ENCODE measurements at places on chromosomes 6 and 20. TPM values are rescaled to one million over a fixed set of nuclear protein-coding genes. Genes with fewer than 3 reads are reported as not detected.

DNA sequence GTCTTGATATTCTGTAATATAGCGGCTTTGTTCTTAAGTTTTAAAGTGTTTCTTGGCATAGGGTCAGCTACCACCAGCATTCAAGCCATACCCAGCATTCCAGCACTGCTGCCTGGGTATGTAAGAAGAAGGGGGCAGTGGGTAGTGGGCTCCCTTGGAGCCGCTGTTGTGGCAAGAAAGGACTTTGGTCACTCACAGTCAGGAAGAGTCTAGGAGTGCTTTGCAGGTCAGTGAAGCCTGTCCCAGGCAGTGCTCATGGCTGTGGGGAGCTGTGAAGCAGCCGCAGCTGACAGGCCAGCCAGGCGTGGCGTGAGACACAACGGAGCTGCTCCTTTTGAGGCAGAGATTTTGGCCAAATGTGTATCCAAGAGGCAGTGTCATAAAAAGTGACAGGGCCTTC is 512.0 kb downstream of the CDKAL1 start:
- DNase-seq = no peak

DNA sequence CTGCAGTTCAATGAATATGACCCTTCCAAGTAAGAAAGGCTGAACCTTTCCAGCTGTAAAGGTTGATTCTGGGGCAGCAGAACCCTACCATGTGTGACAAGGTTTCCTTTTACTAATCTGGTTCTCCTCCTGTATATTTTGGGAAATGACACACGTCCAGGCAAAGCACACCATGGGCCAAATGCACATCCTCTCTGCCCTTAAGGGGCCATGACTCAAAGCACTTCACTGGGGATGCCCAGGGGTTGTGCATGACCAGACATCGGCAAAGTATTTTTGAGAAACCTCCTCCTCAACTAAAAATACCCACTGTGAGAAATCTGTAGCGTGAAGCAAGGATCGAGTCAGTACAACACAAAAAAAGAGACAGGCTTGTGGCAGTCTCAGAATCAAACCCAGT is 174.7 kb downstream of the BACH2 start:
- DNase-seq = no peak

Gene ARMH2
- not detected for total RNA-seq

Gene ZNF334
- total RNA-seq = 13.6 TPM

- DNase-seq = no peak
Observed at GRCh38 chr20:32162351-32162750, 45.2 kb downstream of the PLAGL2 start.

Gene ZC2HC1B
- 0.31 TPM for total RNA-seq

Gene GUCA1A
- total RNA-seq = 2.2 TPM

- DNase-seq = no peak
Observed at GRCh38 chr6:147986846-147987245, 355.8 kb upstream of the SASH1 start.

DNA sequence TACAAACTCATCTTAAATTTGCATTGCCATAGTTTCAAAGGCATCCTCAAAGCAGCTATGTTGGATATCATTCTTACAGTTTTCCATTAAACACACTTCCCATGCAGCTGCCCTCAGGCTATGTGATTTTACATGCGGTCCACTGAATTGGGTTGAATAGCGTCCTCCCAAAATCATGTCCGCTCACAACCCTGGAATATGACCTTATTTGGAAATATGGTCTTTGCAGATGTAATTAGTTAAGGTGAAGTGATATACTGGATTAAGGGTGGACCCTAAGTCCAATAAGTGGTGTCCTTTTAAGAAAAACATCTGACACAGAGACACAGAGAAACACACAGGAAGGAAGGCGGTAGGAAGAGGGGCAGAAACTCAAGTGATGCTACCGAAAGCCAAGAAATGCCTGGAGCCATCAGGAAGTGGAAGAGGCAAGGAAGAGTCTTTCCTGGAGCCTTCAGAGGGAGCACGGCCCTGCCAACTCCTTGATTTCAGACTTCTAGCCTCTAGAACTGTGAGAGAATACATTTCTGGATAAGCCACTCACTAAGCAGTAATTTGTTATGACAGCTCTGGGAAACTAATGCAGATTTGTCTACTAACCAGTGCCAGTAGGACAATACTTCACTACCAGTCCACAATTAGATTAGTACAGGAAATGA is 42.7 kb upstream of the NHSL1 start:
- no peak for DNase-seq

DNA sequence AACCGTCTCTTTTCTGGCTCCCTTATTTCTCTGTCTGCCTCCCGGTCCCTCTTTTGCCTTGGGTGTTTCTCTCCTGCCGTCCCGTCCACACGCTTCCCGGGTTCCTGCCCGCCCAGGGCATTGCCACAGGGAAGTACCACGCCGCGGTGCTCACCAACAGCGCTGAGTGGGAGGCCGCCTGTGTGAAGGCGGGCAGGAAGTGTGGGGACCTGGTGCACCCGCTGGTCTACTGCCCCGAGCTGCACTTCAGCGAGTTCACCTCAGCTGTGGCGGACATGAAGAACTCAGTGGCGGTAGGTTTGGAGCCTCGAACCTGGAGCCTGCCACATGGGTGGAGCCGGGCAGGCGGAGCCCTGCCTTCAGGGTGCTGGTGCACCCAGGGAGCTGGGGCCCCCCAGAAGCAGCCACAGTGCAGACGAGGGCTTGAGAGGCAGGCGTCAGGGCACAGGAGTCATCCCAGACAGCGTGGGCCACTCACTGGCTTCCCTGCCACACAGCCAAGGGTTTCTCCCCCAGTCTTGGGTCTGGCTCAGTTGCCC is 21.3 kb downstream of the NPEPL1 start:
- DNase-seq = no peak

DNA sequence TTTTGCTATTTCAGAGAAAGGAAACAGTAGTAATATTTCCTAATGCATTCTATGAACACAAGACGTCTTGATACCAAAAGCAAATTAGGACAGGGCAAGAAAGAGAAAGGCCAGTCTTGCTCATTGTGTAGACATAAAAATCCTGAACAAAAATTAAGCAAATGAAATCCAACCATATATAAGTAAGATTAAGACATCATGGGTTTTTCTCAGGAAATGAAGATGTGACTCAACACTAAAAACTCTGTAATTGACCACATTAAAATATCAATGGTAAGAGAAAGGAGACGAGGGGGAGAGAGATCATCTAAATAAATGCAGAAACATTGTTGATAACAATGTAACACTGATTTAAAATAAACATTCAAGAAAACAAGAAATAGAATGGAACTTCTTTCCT is 205.4 kb downstream of the SOD2 start:
- DNase-seq = no peak

Gene KATNA1
- 28.5 TPM for total RNA-seq

DNA sequence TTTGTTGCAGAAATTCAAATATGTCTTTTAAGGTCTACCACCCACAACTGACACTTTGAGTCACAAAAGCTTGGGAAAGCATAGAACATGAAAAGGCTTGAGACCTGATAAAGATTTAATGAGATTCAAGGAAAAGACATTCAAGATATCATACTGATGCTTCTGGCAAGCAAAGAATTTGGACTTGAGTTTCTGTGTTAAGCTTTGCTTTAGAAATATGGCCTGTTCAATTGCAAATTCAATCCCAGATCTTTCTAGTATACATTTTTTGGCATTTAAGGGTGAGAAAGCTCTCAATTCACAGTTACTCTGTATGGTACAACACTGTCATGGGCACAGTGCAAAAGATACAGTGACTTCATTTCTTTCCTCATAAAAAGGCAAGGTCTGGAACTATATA is 38.9 kb upstream of the LAMP5 start:
- no peak for DNase-seq

- no peak for DNase-seq
Observed at GRCh38 chr6:16700202-16700915, 60.9 kb downstream of the ATXN1 start.

- no peak for DNase-seq
Observed at GRCh38 chr6:21107796-21108195, 485.8 kb upstream of the SOX4 start.

Gene BTN1A1
- not detected for total RNA-seq

DNA sequence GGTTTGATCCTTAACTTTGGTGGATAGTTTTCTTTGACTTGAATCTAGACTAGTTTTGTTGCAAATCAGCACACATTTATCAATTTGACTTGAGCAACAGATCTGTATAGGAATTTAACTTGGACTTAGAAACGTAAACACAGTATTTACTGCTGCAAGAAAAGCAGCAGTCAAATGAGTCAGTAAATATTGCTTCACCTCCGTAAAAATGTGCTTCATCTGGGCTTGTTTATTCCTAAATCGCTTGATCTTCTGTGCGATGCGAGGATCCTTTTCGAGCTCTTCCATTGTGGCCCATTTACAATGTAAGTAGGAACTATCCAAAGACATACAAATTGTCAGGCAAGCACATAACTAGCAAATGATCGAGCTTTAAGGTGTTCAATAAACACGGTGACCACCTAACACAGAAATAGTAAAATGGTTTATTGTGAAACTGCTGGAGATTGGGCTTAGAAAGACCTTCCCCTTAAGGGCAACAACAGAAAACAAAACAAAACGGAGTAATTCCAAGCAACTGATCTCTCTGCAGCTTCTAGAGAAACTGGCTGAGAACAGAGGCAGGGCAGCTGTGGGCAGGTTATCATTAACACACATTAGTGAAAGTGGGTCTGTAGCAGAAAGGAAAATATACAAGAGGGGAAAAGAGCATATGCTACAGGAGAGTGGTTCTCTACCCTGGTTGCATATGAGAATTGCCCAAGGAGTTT is 120.8 kb downstream of the CHD6 start:
- DNase-seq = no peak

Gene USP49
- 12.5 TPM for total RNA-seq

Gene GTSF1L
- total RNA-seq = not detected

DNA sequence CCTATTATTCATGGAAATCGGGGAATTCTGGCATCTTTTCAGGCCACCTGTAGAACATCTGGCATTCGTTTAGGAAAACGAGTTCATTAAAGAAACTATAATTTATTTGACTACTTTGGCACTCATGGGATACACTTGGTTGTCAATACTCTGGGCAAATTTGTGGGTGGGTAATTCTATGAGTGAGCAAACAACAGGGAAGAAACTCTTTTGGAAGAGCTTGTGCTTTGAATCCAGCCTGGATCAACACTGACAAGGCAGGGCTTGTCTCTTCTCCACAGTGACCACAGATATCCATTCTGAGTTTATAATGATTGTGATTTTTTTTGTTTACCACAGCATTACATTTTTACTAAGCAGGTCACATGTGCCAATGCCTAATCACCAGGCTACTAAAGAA is 394.7 kb downstream of the THBS2 start:
- no peak for DNase-seq

Gene ID4
- total RNA-seq = 132 TPM

DNA sequence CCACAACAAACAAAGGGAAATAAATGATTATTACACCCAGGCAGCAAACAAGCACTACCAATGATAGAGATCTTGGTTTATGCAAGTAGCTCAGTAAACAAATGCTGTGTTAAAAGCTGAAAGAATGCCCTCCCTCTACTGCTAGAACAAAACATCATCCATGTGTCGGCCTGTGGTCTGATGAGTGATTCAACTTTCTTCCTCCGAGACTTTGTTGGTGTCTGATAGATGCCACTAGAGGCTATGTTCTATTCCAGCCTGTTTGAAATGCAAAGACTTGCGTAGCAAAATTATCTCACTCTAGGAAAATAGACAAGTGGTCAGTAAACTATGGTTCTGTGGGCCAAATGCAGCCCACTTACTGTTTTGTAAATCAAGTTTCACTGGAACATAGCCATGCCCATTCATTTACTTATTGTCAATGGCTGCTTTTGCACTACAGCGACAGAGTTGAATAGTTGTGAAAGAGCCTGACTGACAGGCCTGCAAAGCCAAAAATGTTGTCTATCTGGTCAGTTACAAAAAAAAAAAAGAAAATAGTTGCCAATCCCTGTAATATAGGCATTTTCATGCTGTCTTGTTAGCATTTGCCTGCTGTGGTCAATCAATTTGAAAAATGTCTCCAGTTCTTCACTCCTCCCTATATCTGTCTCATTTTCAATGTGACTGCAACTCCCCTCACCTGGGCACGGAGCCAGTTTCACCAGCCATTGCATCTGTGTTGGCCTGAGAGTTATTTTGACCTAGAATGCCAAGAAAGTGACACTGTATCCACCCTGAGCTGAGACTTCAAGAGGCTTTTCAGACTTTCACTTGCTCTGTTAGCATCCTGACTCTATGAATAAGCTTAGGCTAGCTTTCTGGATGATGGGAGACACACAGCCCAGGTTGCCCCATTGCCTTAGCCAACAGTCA is 544.6 kb upstream of the BTBD3 start:
- peak; percentile 2 for DNase-seq

DNA sequence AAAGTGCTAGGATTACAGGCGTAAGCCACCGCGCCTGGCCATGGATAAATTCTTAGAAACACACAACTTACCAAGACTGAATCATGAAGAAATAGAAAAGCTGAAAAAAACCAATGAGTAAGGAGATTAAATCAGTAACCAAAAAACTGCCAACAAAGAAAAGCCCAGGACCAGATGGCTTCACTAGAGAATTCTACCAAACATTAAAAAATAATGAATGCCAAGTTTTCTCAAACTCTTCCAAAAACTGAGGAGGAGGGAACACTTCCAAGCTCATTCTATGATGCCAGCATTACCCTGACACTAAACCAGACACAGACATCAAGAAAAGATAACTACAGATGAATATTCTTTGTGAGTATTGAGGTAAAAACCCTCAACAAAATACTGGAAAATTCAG is 44.3 kb downstream of the USP49 start:
- DNase-seq = no peak

DNA sequence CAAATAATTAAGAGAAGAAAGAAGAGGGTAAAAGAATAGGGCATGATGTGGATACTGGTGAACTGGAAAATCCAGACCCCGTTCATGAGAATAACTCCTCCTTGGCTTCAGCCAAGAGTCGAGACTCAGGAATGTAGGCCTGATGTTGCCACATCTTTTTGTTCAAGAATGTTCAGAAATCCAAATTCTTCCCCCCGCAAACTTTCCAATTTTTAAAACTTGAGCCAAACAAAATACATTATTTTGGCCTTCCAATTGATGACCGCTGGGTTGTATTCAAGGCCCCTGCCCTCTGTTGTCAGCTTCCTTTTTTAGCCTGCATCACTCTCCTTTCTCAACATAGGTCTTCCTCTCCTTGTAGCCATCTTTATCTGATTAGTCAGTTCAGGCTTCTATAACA is 106.1 kb downstream of the TNFAIP3 start:
- DNase-seq = no peak

Gene ENPP1
- total RNA-seq = 0.47 TPM

DNA sequence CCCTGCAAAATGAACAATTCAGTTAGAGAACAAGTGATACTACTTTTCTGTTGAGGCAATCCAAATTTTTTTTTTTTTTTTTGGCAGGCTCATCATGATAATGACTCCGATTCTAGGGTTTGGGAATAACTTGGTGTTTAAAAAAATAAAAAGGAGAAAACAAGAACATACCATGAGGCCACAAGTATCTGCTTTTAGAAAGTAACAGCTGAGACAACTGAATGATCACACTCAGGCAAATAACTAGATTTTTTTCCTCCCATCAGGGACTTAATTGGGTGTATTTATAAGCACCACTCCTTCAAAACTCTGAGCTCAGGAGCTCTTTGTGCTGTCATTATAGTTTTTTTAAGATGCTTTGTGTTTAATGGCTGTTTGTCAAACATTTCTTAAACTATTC is 29.6 kb downstream of the PAK5 start:
- no peak for DNase-seq
